NCI-H1417 (cell line): ENCODE measurements at places on chromosomes 11 and 22.
A peak's percentile ranks its signal among the peaks of the same experiment; 100 is the strongest.

GRCh38 chr11:57547854-57548377 lies 10.5 kb downstream of the SMTNL1 start:
- no peak for DNase-seq

- DNase-seq: no peak
Measured at GRCh38 chr11:75773595-75774353, 5.2 kb downstream of the DGAT2 start.

GRCh38 chr22:46914481-46914880 lies 152.0 kb downstream of the TBC1D22A start:
- no peak for DNase-seq

DNA sequence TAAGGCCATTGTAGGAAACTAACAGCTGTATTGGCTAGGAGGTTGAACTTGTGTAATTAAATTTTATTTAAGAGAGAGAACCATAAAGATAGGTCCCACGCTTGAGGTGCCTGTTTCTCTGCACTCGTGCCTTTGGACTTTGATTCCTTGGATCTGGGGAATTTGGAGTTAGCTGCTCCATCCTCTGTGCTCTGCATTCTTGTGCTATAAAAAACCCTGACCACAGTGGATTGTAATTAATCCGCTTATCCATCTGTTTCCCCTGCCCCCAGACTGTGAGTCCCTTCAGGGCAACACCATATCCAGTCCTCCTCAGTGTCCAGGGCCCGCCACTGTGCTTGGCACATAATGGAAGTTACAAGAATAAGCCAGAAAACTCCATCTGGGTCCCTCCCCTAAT lies 169.8 kb downstream of the SPON1 start:
- DNase-seq: no peak

DNA sequence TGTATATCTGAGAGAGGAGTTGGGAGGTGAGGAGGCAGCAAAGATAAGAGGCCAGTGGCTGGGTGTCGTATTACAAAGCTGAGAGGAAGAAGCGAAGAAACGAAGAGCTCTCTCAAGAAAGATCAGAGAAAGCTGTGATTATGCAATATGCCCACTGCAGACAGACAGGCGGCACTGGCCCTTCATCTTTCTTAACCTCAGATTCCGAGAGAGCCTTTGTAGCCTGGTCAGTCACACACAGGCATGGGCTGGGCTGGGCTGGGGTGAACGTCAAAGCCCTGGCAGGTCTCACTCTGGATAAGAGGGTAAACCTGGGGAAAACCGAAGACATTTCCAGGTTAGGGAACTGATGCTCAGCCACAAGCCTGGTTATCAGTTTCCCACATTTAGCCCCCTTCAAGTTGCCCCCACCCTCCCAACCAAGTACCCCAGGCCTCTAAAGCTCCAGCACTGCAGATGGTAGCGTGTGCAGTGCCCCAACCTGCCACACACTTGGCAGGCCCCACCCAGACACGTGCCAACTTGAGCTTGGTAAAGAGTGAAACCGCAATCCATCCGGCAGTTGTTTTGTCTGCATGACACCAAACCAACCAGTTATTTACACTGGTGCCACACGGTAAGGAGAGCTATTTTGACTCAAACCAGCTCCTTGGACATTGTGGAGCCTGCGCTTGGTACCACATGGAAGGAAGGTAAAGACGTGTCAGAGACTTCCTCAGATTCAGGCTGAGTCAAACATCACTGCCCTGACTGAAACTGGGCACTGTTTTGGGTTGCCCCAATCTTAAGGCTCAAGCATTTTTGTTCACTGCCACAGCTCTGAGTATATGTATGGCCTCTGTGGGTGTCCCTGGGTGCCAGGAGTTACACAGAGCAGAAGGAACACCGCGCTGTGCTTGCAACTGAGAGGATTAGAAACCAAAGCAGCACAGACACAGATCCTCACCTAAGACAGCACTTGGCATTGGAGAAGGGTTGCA lies 135.9 kb downstream of the FDX1 start:
- peak; percentile 65 for DNase-seq

DNA sequence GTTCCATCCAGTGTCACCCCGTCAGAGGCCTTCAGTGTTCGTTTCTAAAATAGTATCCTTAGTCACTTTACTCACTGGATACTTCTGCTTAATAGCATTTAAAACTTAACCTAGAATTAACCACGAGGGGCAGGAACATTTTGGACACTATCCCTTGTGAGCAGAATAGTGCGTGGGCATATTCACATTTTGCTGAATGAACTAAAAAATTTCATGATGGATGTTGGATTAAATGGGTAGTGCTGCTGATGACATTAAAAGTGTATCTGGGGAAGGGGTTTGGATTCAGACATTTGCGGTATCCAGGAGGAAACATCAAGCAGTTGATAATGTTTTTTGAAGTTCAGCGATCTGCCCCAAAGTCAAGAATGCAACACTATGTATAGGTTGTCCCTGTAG lies 750 bp upstream of the NAT10 start:
- no peak for DNase-seq

DNA sequence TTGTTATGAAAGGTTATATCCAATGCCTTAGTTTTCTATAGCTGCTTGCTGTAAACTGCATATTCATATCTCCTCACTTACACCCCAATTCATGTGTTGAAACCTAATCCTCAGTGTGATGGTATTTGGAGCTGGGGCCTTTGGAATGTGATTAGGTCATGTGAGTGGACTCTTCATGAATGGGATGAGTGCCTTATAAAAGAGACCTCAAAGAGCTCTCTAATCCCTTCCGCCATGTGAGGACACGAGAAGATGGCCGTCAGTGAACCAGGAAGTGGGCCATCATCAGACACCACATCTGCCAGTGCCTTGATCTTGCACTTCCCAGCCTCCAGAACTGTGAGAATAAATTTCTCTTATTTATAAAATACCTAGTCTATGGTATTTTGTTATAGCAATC lies 79.3 kb downstream of the CYP2R1 start:
- DNase-seq: no peak

- no peak for DNase-seq
Measured at GRCh38 chr22:37618674-37619073, 10.0 kb downstream of the GGA1 start.
